ENCODE measurements at places on chromosomes 1 and 21.

- peak; percentile 2 for DNase-seq
Observed at GRCh38 chr1:184222652-184223052, 164.2 kb upstream of the C1orf21 start.

DNA sequence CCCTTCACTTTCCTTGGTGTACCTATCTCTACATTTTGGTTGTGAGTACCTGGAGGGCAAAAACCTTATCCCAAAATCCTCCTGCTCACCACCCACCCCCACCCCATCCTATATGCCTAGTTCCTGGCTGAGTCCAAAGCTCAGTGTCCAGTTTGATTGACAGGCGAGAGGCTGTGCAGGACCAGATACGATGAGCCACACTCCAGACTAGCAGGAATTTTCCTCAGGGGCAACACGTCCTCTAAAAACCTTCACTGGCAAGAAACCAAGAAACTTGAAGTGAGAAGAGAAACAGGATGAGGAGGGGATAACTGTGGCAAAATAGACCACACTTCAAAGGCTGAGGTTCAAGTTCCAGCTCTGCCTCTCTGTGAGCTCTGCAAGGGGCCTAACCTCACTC lies 1.1 kb upstream of the SLAMF8 start:
- DNase-seq = no peak

GRCh38 chr1:6854166-6854565 lies 68.9 kb downstream of the CAMTA1 start:
- no peak for DNase-seq

DNA sequence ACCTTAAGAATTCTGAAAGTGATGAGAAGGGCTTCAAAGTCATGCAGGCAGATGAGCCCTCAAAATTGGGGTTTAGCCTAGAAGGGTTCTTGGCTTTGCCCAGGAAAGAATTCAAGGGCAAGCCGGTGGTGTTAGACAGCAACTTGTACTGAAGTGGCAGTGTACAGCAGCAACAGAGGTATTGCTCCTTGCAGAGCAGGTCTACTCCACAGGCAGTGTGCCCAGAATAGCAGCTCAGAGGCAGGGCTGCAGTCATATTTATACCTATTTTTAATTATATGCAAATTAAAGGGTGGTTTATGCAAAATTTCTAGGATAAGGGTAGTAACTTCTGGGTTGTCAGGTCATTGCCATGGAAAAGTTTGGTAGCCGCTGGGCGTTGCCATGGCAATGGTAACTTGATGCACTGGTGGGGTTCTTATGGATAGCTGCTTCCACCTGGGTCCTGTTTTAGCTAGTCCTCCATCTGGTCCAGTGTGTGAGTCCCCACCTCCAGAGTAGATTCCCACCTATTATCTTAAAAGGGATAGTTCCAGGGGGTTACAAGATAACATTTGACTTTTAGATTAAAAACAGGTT lies 57.9 kb upstream of the CR2 start:
- DNase-seq = no peak

- DNase-seq = no peak
Observed at GRCh38 chr1:218983848-218984247, 189.8 kb upstream of the LYPLAL1 start.

- no peak for DNase-seq
Observed at GRCh38 chr21:15567191-15567590, 162.6 kb upstream of the USP25 start.

Measured in activated naive CD4-positive, alpha-beta T cell (primary cell).